CD4-positive, alpha-beta memory T cell (primary cell): ENCODE measurements at places on chromosomes 2 and 18. TPM values are rescaled to one million over a fixed set of nuclear protein-coding genes. Genes with fewer than 3 reads are reported as not detected.

- no peak for DNase-seq
Measured at GRCh38 chr2:168208652-168209051, 38.7 kb downstream of the STK39 start.

- DNase-seq: no peak
Measured at GRCh38 chr2:102834523-102835273, 72.9 kb downstream of the TMEM182 start.

- no peak for DNase-seq
Measured at GRCh38 chr2:43718530-43719124, 42.4 kb upstream of the C1GALT1C1L start.

DNA sequence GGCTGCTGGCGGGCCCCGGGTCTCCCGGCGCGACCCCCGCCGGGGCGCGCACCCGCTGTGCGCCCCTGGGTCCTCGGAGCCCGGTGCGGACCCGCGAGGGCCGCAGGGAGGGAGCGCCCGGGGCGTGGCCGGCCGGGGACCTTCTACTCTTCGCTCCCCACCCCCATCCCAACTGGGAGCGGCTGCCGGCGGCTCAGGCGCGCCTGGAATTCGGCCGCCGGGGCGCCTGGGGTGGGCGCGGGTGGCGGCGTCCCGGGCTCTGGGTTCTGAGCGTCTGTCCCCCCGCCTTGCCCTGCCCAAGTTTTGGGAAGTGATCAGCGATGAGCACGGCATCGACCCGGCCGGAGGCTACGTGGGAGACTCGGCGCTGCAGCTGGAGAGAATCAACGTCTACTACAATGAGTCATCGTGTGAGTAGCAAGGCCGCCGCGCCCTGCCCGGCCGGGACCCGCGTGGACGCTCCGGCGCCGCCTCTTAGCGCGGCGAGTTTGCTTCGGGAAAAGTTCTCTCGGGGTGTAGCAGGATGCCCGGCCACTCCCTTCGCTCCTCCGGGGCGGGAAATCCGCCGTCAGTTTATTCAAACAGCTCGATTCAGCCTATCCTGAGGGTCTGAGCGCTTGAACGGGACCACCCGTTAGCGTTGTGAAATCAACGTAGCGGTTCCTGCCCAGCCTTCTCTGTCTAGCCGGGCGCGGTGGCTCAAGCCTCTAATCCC is 502 bp downstream of the TUBB6 start:
- DNase-seq: no peak

GRCh38 chr2:18630101-18630500 is 40.7 kb upstream of the NT5C1B start:
- no peak for DNase-seq

GRCh38 chr2:120219766-120220165 is 3.4 kb downstream of the TMEM185B start:
- DNase-seq: no peak

DNA sequence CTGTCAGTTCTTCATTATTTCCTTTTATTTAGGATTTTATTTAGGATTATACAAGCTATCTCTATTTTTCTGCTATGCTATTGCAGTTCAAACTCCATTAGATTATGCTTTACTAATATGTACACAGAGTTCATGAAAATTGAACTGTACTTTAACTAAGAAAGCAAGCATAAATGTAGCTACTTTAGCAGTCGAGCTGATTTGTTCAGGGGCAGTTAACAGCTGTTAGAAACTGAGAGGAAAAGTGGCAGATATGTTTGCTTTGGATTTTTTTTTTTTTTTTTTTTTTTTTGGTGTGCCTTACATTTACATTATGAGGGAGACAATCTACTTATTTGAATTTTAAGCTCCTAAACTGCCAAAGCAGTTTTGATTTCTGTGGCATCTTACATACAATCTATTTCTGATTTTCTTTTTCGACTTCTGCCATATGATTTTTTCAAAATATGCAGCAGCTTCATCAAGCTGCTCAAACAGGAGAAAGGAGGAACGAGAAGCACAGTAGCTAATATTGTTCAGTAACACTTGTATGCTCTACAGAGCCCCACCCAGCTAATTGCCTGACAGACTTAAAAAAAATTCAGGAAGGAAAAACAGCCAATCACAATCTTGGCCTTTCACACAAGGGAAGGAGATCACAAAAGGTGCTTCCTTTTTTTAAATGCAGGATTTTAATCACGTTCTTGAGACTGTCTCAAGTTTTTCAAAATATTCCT is 233.4 kb upstream of the SIX3 start:
- no peak for DNase-seq

GRCh38 chr2:99106913-99107312 is 34.6 kb upstream of the C2orf15 start:
- DNase-seq: no peak

DNA sequence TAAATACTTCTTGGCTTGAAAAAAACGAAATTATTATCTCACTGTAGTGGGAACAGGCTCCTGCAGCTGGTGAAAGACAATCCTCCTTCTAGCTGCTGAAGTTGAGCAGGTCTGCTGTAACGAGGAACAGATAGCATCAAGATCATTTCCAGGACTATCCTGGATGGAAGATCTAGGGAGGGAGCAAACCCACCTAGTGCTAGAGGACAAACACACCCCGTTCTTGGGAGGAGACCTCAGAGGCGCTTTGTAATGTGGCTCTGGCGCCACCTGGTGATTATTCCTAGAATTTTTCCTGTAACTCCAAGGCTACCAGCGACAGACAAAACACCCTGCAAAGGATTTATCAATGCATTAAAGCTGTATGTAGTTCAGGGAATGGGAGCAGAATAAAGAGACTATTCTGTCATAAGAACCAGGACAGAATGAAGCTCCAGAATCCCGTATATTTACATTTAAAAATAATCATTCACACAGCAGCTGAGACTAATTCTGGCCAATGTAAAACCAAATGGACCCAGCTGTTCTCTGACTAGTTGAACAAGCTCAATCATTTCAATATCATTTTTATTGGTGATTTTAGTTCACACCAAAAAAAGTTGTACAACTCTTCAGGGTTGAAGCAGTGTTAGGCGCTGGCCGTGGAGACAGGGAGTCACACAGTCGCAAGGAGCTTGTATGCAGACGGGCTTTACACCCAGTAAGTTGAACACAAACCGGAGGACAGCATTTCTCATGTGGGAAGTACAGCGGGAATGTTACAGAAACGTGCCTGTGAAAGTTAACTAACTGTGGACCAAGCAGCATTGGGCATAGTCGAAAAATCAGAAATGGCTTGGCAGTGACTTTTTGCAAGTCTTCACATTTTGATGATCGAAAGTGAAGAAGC is 290.3 kb downstream of the TRIB2 start:
- peak; percentile 61 for DNase-seq

GRCh38 chr18:75167759-75168618 is 41.0 kb downstream of the PTGR3 start:
- no peak for DNase-seq

GRCh38 chr2:160869411-160869810 is 290.8 kb upstream of the TANK start:
- no peak for DNase-seq

GRCh38 chr2:223949241-223949840 is 4.2 kb upstream of the WDFY1 start:
- DNase-seq: no peak

GRCh38 chr18:74141667-74142066 is 6.0 kb downstream of the FBXO15 start:
- no peak for DNase-seq

DNA sequence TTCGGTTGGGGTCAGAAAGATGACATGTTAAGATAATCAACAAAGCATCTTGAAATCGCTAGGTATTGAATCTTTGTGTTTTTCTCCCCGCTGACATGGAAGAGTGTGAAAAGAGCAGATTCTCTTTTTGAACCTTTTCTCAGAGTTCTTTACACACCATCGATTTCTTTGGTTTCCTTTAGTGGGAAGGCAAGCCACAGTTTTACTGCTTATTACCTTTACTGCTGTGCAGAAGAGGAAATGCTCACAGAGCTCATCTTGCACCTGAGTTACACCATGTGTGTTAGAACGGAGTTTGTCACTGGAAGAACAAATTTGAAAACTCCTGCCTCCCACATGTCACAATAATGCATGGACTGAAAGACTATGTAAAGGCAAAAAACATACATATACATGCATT is 45.3 kb upstream of the PDK1 start:
- no peak for DNase-seq

GRCh38 chr2:219294356-219295351 is 14.5 kb downstream of the PTPRN start:
- peak; percentile 88 for DNase-seq

DNA sequence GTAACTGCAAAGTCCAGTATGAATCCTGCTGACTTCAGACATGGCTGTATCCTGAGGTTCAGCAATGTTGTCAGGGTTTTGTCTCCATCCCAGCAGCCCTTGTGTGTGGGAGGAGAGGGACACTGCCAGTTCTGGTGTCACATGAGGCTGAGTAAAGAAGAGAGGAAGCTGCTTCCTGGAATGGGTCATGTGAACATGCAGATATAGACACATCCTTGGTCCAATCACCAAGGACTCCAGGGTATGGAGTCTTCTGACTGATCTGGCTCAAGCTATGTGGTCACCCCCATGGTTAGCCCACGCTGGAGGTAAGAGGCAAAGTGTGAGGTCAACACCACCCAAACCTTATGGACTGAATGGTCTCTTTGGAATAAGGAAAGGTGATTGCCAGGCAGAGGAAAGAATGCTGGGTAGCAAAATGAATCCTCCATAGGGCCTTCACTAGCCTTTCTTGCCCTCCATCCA is 134.4 kb upstream of the SLC1A4 start:
- no peak for DNase-seq

DNA sequence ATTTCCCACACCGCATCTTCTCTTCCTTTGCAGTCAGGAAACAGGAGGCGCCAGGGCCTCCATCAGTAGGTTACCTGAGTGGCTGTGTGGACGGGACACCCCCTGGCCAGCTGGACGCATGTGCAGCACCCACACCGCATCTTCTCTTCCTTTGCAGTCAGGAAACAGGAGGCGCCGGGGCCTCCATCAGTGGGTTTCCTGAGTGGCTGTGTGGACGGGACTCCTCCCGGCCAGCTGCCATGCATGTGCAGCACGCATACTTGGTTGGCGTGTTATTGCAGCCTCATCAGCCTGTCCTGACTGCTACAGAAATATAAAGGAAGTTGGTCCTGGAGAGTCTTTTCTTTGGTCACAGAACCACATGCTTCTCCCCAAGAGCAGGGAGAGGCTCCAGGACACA is 74.6 kb downstream of the DCDC2C start:
- DNase-seq: no peak

DNA sequence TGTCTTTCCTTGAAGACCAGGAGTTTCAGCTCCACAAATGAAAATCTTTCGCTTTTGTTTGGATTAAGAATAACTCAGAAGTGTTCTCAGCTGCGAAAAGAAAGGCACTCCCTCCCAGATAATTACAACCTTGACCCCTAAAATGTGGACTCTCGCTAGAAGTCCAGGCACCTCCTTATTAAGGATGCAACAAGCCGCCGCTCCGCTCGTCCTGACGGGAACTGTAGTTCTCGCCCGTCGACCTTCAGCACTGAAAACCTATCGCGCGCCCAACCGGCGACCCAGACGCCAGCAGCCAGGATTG is 559 bp downstream of the IMMT start:
- no peak for DNase-seq

The C2orf72 gene
- total RNA-seq: not detected

The FKBP7 gene
- total RNA-seq: 0.80 TPM

The UGT1A4 gene
- not detected for total RNA-seq

The TMBIM1 gene
- total RNA-seq: 144 TPM

The TBR1 gene
- not detected for total RNA-seq

The PDE1A gene
- not detected for total RNA-seq

The NTSR2 gene
- total RNA-seq: not detected

The SYT4 gene
- total RNA-seq: not detected

The OTOS gene
- total RNA-seq: not detected
